ENCODE measurements at places on chromosomes 16 and 17.

GRCh38 chr17:4467287-4467686 is 31.4 kb upstream of the SPNS2 start:
- no peak for DNase-seq

DNA sequence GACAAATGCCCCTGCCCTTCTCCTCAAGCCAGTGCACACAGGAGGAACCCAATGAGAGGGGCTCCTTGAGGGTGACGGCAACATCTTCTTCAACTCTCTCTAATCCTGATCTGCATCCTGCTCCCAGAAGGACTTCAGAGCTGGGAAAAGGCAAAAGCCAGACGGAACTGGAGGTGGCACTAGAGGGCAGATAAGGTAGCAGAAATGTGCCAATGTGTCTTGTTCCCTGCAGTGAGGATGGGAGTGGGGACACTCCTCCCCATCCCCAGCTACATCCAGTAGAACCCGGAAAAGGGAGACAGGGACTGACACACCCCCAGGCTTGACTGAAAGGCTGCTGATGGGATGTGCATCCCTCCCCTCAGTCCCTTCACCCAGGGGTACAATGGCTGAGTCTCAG is 28.5 kb downstream of the SRCIN1 start:
- DNase-seq = no peak

DNA sequence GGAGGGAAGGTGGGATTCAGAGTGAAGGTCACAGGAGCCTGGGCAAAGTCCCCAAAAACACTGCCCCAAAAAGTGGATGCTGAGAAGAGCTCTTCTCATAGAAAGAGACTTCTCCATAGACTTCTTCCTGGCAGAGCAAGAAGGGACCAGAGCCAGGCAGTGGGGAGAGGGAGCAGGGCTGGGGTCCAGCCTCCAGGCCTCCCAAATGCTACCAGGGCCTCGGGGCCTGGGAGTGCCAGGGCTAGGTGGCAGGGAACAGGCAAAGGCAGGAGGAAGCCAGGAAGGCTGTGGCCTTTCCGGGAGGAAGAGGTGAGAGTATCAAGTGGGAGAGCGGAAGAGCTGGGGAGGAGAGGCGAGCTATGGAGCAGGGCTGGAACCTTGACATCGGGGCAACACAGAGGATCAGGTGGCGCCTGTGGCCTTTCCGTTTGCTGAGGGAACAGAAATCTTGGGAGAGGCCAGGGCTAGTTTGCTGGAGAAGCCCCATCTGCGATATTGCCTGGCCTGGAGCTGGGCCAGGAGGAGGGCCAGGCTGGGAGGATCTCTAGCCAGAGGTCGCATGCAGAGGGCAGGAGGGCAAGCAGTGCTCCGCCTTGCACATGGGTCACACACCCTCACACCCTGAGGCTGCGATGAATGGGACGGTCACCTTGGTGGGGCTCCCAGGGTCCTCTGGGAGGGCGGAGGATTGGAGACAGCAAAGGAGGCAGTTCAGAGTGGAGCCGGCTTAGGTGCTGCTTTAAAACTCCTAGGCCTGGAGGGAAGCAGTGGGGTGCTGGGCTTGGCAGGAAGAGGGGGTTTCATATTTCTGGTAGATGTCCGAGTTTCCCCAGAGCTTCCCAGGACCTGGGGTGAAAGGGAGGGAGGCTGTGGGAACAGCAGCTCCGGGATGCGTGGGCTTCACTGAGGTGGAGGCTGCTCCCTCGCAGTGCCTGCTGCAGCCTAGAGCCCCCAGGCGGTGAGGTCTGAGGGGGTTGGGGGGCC is 3.4 kb downstream of the SLC16A5 start:
- no peak for DNase-seq

DNA sequence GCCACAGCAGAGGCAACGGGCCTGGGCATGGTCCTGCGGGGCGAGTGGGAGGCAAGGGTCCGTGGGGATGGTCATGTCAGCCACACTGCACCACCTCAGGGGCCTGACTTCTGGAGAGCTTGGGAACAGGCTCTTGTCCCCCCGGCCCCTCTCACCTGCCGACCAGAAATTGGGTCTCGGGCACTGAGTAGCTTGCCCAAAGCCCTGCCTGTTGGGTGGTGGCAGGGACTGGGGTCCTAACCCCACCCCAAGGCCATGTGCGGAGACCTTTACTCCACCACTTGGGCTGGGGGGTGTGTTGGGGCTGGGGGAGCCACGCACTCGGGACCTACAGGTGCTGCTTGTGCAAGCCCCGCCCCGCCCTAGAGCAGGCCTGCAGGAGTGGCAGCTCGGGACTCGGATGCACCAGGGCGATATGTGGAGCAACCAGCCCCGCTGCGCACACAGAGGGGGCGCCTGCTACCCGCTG is 24.2 kb upstream of the CHMP6 start:
- DNase-seq = no peak

GRCh38 chr16:10178080-10178479 is 4.1 kb downstream of the GRIN2A start:
- no peak for DNase-seq

DNA sequence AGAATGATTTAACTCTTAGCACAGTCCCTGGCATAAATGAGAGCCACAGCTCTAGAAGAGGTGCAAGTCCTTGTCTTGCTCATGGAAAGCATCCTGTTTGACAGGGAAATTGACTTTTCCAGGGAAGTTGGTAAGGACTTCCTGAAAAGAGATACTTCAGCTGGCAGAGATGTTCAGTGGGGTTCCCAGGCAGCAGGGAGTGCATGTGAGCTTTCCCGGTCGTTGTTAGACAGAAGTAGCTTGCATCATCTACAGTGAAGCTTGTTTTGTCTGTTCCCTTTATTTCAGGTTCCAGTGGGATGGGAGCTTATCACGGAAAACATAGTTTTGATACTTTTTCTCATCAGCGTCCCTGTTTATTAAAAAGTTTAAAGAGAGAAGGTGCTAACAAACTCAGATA is 22.9 kb downstream of the ALDH3A2 start:
- no peak for DNase-seq

DNA sequence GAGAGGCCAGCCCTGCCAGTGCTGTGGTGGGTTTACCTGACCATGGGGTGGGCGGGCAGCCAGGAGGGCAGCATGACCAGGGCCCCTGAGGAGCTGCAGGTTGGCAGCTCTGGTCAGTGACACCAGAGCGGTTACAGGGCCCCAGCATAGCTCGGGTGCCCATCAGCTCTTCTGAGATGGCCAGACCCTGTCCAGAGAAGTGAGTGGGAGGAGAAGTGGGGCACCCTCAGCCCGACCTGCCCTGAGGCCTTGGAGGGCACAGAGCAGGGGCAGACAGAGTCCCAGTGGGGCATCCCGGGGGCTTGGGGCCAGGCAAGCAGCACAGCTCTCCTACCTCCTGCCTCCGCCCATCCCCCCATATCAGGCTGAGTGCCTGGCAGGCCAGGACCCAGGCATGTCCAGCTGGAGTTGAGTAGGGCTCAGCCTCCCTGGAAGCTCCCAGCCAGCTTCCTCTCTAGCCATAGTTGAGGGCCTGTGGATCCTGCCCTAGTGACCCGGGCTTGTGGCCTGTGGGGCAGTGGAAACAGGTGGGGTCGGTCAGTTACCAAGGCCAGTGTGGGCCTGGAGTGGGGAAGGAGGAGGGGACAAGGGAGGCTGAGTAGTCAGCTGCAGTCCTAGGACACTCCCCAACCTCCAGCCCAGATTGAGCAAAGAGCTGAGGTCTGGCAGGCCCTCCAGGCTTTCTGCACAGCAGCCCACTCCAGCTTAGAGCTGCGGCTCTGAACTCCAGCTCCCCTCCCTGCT is 83.5 kb downstream of the AMFR start:
- DNase-seq = no peak

GRCh38 chr17:4136373-4136772 is 6.5 kb downstream of the ZZEF1 start:
- no peak for DNase-seq

- no peak for DNase-seq
Measured at GRCh38 chr17:2337544-2338314, 428 bp downstream of the SGSM2 start.

GRCh38 chr17:16491703-16492612 is at the start of gene LRRC75A:
LRRC75A (minus strand) TSS chr17:16492193; CDS start chr17:16491990, 203 bp downstream.
- DNase-seq = no peak

DNA sequence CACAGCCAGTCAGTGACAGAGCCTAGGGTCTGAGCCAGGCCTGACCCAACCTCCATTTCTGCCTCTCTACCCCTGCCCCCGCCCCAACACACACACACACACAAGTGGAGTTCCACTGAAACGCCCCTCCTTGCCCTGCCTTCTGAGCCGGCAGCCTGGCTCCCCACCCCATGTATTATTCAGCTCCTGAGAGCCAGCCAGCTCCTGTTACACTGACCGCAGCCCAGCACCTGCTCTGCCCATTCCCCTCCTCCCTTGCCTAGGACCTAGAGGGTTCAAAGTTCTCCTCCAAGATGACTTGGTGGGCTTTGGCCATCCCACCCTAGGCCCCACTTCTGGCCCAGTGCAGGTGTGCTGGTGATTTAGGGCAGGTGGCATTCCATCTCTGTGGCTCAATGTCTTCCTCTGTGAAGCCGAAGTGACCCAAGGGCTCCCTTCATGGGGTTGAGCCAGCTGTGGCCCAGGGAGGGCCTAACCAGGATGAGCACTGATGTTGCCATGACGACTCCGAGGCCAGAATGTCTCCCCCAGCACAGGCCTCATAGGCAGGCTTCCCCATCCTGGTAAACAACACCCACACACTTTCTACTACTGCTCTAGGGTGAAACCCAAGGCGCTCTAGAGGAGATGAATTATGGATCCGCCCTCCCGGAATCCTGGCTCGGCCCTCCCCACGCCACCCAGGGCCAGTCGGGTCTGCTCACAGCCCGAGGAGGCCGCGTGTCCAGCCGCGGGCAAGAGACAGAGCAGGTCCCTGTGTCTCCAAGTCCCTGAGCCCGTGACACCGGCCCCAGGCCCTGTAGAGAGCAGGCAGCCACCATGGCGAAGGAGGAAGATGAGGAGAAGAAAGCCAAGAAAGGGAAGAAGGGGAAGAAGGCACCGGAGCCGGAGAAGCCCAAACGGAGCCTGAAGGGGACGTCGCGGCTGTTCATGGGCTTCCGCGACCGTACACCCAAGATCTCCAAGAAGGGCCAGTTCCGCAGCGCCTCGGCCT is 9.7 kb downstream of the MYO15A start:
- no peak for DNase-seq

DNA sequence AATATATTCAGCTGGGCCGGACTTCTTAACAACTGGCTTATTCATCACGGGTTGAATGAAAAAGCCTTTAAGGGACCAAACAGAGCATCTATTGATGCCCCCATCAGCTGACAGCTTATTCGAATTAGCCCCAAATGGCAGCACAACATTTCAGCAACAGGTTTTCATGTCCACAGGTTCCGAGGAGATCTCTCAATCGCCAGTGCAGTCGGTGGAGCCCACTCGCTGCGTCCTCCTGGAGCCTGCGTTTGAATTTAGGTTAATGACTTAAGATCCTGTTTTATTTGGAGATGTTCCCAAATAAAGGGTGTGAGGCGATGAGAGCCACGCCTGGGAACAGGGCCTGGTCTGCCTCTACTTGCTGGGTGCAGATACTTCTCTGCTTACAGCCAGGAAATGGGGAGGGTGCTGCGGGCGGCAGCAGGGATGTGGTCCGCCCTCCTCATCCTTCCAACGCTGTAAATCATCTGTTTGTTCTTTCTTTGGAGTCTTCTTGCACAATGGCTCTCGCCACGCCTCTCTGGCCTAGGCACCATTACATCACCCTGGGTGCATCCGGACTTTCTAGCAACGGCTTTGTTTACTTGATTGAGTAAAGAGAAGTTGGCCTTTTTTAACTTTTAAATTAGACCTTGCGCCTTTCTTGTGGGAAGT is 22.6 kb downstream of the NDE1 start:
- peak; percentile 88 for DNase-seq

DNA sequence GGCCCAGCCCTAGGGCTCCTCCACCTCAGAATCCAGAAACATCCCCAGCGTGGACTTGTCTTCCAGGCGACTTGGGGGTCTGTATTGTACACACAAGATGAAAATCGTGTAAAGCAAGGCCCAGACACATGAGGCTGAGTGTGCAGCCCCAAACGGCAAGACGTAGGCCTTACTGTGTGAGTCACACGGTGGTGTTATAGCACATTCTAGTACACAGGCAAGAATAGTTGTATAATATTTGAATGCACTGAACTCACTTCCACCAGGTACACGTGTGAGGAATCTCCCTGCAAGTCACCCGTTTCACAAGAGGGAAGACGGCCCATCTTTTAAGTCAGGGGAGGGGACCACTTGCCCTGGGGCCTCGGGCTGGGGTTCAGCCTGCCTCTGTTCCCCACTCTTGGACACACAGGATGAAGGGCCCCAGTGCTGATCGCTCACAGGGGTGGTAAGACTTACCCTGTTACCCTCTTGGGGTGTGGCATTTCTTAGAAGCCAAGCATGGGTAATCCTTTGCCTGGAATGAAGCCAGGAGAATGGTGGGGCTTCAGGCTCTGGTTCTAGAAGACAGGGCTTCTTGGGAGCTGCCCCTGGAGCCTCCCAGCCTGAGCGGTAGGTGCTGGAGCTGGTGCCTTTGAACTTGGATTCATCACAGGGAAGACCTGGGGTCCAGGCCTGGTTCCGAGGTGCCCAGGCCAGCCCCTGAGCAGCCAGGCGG is 71.3 kb downstream of the SREBF1 start:
- DNase-seq = no peak

- no peak for DNase-seq
Measured at GRCh38 chr16:4193920-4194319, 48.0 kb downstream of the SRL start.

DNA sequence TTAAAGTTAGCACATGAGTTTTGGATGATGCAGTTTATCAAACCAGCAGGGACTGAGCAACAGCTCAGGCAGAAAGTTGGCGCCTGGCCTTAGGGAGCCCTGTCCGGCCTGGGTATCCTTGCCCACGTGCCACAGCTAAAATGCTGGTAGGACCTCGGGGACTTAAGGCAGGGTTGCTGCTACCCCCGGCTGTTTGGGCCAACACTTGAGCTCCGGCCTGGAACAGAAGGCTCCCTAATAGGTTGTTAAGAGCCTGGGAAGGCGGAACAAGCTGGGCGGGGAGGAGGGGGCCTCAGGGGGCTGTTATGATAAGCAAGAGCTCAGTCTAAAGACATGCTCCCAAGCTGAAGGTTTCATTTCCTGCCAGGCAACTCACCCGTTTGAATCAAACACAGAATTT is 39.7 kb downstream of the CUEDC1 start:
- no peak for DNase-seq

- no peak for DNase-seq
Measured at GRCh38 chr17:33927732-33928133, 327.4 kb upstream of the CCL2 start.

- DNase-seq = no peak
Measured at GRCh38 chr17:826778-827177, 44.6 kb downstream of the MRM3 start.

DNA sequence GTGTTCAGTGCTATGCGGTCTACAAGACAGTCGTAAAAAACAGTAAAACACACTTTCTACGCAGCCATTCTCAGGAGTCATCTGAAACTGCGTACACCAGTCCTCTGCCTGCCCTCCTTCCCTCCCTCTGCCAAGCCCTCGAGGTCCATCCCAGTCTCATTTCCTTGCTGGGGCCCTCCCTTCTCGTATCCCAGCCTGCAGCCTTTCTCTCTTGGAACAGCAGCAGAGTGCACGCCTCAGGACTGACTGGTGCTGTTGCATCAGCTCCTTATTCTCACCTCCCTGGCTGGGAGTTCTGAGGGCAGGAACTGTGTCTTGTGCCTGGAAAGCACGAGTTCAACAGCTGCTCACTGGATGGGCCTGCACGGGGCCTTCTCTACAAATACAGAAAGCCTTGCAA is 12.5 kb downstream of the FAHD1 start:
- DNase-seq = no peak
